Endothelial cell of umbilical vein (primary cell): ENCODE measurements at places on chromosomes 3 and 15. TPM values are rescaled to one million over a fixed set of nuclear protein-coding genes. Genes with fewer than 3 reads are reported as not detected.

GRCh38 chr3:39639344-39640236 is 169.8 kb upstream of the MYRIP start:
- peak; percentile 95 for DNase-seq

DNA sequence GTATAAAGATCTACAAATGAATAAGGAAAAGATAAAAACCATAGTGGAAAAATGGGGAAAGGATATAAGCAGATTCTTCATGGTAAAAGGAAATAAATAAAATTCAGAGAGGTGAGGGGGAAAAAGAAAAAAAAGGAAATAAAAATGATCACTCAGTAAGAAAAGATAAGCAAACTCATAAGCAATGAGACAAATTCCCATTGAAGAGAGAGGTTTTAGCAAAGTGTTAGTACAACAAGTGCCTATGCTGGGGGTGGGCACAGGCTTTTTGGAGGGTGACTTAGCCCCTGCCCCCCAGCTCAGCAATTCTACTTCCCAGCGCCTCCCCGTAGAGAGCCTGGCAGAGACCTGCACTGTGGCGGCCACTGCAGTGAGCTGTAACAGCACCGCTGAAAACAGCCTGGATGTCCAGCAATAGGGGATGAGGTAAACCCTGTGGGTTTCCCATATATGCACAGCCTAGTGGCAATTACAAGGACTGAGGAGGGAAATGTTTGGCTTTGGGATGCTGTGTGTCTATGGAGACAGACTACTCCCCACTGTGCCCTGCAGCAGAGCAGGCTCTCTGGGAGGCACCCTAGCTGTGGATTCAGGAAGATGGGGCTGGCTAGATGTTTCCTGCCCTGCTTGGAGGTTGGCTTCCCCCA is 23.7 kb upstream of the SFMBT1 start:
- DNase-seq = no peak

DNA sequence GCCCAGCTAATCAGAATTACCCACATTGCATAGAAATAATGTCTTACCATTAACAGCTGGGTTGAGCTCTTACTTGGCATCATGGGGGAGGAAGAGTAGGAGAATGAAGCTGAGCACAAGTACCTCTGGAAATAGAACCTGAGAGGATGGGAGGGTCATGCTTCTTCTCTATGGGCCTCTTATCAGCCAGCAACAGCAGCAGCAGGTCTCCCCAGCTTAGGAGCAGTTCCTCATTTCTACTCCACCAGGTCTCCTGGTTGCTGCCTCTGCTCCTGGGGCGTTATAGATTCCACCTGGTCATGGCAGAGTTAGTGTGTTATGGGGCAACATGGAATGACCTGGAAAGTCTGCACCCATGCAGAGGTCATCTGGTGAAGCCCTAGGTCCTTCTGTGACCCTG is 3.4 kb downstream of the FSD2 start:
- no peak for DNase-seq

- DNase-seq = no peak
These were observed 188.4 kb upstream of the THRB start for GRCh38 chr3:24683090-24683489.

GRCh38 chr15:86905625-86906256 is 826.1 kb downstream of the AGBL1 start:
- DNase-seq = no peak

- DNase-seq = peak; percentile 33
These were observed 35.9 kb downstream of the SATB1 start for GRCh38 chr3:18389108-18389733.

Gene RAB6B
- 1.7 and 2.1 TPM in 2 replicates for polyA plus RNA-seq

DNA sequence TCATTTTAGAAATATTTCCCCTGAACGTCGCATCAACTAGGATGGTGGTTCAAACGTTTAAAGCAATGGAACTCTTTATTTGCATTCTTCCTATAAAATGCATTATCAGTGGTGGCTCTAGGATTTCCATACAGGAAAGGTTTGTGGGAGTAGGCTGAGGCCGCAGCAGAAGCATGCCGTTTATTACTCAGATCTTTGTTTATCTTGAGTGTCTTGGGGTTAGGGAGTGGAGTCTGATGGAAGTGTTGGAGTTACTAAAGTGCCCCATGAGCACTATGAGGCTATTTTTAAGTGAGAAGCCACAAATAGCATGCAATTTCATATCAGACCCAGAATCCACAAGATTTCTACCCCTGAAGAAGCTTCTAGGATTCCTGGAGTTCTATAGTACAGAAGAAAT is 26.2 kb downstream of the ATOSA start:
- no peak for DNase-seq

DNA sequence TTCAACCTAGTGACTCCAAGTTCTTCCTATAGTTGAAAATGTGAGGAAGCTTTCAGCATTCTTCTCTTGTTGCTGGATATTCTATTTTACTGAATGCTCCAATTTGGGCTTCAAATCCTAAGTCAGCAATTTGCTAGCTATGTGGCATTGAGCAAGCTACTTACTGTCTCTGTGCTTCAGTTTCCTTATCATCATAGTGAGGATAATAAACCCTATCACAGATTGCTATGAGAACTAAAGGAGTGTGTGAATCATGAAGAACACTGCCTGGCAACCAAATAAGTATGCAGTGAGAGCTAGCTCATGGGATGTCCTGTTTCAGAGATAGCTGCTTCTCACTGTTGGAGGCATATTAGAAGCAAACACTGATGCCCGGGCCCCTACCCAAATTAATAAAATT is 163.8 kb upstream of the CDIN1 start:
- no peak for DNase-seq

- DNase-seq = no peak
These were observed 134.2 kb downstream of the TJP1 start for GRCh38 chr15:29687939-29688505.

DNA sequence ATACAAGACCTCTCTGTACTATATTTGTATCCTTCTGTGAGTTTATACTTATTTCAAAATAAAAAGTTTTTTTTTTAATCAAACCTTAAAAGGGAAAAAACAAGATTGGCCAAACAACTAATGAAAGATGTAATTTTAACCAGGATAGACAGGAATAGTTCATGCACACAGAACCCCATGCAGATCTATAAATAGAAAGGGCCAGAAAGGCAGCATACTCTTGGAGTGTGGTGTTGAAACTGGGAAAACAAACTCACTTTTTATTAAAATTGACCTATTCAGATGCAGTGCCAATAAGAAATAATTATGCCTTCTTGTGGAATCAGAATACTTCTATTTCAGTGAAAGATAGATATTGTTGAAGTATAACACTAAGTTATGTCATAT is 204.6 kb downstream of the PLCL2 start:
- no peak for DNase-seq

GRCh38 chr3:48356419-48356818 is 15.6 kb upstream of the FBXW12 start:
- no peak for DNase-seq

- DNase-seq = peak; percentile 64
These were observed 387.9 kb downstream of the ZIC1 start for GRCh38 chr3:147797095-147797494.

- DNase-seq = peak; percentile 51
These were observed 76.0 kb upstream of the TSC22D2 start for GRCh38 chr3:150331978-150332568.

- no peak for DNase-seq
These were observed 71.4 kb downstream of the FBXL22 start for GRCh38 chr15:63668601-63669000.

- DNase-seq = peak; percentile 31
These were observed 430.7 kb upstream of the CBLB start for GRCh38 chr3:106299300-106300098.

GRCh38 chr3:178480795-178481194 is 55.4 kb upstream of the KCNMB2 start:
- DNase-seq = no peak

DNA sequence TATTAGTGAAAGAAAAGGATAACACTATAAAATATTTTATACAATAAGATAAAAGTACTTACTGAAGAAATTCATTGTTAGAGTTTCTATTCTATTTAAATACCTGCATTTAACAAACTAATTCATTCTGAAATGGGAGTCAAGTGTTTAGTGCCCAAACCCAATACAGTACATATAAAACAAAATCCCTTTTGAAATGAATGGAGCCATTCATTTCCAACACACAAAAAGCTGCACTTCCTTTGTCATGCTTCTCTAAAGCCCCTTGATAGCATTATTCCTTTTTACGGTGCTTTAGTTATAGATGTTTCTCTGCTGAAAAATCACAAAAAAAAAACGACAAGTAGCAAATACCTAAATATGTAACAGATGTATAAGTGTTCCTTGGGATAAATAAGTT is 596.3 kb downstream of the ZIC1 start:
- no peak for DNase-seq

- no peak for DNase-seq
These were observed 44.9 kb downstream of the IL1RAP start for GRCh38 chr3:190558796-190559195.

DNA sequence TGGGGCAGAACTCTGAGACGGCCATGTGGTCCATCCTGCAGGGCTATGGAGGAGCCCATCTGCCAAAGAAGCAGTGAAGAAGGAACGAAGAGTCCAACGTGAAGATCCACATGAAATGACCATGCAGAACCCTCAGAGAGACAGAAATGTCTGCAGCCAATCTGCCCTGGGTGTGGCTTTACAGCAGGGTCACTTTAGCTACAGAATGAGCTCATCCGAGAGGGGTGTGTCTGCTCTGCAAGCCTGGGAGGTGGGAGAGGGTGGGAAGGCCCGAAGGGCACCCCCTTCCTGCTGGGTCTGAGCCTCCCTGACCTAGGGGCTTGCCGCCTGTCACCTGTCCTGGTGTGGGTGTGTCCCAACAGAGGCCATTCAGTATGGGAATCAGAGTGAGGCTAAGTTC is 176.3 kb downstream of the ATP10A start:
- DNase-seq = no peak

DNA sequence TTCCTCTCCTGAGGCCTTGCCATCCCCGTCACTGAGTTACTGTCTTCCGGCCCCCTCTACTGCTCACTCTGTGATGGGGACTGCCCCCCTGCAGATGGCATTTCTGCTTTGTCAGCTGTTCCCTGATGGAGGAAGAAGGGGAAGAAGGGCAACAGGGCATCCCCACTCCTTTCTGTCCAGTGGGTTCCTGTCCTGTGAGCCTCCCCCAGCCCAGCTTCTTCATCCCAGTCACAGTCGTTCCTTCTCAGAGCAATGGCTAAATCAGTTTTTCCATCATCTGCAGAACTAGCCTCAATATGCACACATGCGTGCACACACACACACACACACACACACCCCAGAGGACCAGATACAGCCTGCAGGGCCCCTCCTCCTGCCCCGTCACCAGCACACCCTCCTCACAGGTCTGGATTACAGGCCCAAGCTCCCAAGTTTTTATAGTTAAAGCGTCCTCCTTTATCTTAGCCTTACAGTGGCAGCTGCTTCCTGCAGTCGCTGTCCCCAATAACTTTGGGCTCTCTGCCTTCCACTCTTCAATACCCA is 21.4 kb downstream of the ALDH1L1 start:
- no peak for DNase-seq

Gene HRH1
- 21.2 and 23.4 TPM in 2 replicates for polyA plus RNA-seq

Gene WDR93
- polyA plus RNA-seq = 0.05 and 0.07 TPM in 2 replicates

DNA sequence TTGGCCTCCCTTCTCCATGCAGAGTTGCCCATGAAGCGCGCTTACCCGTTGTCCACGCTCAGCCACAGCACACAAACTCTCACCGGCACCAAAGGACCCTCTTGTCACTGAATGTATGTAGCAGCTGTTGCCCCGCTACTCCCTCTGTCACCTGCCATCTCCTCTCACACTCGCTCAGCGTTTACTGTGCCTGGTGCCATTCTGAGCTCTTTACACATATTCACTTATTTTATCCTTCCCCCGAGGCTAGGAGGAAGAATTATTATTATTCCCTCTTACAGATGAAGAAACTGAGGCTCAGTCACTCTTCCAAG is 41.7 kb upstream of the PRR23E start:
- no peak for DNase-seq

DNA sequence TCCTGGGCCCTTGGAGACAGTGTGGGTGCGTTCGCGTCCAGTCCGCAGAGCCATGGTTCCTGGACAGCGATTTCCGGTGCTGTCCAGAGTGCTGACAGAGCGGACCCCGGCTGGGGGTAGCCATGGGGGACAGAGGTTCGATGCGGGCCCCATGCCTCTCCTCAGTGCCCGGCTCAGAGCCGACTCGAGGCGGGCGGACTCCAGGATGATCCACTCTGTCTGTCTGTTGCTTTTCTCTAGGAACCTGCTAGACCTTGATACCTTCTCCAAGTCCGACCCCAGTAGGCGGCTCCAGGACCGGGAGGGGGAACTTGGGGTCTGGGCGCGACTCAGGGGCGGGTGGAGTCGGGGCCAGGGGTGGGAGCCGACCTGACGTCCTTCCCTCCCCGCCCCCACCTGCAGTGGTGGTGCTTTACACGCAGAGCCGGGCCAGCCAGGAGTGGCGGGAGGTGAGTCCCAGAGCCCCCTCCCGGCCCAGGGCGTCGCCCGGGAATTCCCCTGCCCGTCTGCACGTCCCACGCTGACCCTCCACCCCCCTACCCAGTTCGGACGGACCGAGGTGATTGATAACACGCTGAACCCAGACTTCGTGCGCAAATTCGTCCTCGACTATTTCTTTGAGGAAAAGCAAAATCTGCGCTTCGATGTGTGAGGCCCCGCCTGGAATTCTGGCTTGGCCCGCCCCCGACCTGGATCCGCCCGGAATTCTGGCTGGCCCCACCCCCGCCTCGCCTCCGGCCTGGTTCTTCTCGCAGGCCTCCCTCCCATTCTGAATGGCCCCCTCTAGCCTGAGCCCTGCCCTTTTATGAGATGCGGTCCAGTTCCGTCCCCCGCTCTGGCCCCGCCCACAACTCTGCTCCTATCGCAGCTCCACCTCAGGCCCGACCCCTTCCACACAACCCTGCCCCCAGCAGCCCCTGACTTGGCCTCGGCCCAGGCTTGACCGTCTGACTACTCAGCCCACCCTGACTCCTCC is 1.0 kb downstream of the CPNE9 start:
- peak; percentile 28 for DNase-seq

- DNase-seq = no peak
These were observed 685 bp upstream of the FOXB1 start for GRCh38 chr15:60003243-60004008.

GRCh38 chr3:139559541-139559940 is 20.0 kb upstream of the RBP1 start:
- no peak for DNase-seq
